ENCODE measurements at places on chromosomes 7 and 10.

DNA sequence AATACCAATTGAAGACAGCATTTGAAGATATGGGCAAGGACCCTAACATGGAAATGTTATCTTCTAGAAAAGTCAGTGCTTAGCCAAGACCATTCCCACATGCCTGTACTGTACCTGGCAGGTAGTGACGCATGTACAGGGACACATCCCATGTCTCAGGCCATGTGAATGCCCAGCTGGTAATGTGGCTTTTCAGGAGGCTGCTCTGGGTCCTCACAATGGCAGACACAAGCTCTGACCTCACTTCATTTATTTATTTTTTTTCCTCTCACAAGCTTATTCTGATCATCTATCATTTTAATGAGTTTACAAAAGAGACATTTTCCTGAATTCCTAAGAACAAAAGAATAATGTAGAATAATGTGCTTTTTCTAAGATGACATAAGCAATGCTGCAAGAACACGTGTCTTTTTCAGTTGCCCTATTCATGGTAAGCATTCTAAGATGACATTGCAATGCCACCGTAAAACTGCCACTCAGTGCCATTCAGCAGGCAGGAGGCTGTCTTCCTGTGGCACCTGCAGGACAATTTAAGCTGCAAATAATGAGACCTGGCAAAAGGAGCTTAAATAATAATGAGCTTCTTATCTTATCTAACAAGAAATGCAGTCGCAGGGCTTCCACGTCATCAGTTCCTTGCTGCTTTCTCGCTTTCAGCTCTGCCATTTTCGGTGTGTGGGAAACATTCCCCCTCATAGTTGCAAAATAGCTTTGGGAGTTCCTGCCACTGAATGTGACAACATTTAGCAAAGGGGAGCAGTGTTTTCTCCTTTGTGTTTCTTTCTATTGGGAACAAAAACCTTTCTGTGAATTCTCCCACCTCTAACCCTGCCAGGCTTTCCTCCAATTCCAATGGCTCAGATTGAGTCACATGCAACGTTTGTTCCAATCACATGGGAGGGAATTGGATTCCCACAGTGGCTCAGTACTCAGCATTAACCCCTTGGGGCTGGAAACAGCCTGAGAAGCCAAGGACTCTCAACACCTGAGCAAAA, 113.0 kb downstream of the SEC23IP start:
- H3K4me1 ChIP-seq = no peaks in the 10 kb centered on the region
- peaks cover 51% of the 10 kb centered on the region for H3K27me3 ChIP-seq
- no peak for ATAC-seq
- no peak overlapping the region for H3K27ac ChIP-seq
- no peak overlapping the region for H3K4me3 ChIP-seq

GRCh38 chr7:94605031-94605430, 50.9 kb downstream of the SGCE start:
- no peaks in the 10 kb centered on the region for H3K36me3 ChIP-seq
- no peak for ATAC-seq
- no peak overlapping the region for H3K27ac ChIP-seq
- no peaks in the 10 kb centered on the region for H3K4me1 ChIP-seq

GRCh38 chr7:57867884-57868701, 418.1 kb downstream of the ZNF716 start:
- ATAC-seq = no peak
- no peaks in the 10 kb centered on the region for H3K4me1 ChIP-seq
- no peaks in the 10 kb centered on the region for H3K36me3 ChIP-seq
- H3K27ac ChIP-seq = no peak overlapping the region
- peaks cover 23% of the 10 kb centered on the region for H3K27me3 ChIP-seq

- no peak for ATAC-seq
- no peak overlapping the region for H3K27ac ChIP-seq
- peaks cover 29% of the 10 kb centered on the region for H3K4me1 ChIP-seq
- no peak overlapping the region for H3K4me3 ChIP-seq
These were observed 38.3 kb downstream of the MACROH2A2 start for GRCh38 chr10:70090951-70091350.

DNA sequence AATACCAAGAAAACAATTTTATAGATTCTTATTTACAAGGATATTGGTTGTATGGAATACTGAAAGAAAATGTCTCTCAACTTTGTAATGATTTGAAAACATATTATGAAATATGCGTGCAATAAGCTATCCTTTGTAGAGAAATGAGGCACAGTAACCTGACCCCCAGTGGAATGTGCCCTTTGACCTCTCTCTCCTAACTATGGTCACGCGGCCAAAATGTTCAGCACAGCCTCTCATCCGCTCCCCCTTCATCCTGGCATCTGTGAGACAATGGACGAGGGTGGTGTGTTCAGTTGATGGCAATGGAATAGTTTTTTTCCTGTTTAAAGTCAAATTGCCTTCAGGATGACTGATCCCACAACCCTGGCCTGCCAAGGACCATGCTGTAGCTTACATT, 13.3 kb downstream of the BEND7 start:
- no peak for ATAC-seq
- H3K4me1 ChIP-seq = no peaks in the 10 kb centered on the region
- no peaks in the 10 kb centered on the region for H3K36me3 ChIP-seq
- peaks cover 30% of the 10 kb centered on the region for H3K27me3 ChIP-seq
- no peak overlapping the region for H3K4me3 ChIP-seq
- H3K27ac ChIP-seq = no peak overlapping the region

GRCh38 chr7:51366172-51366728, 49.6 kb upstream of the COBL start:
- H3K4me1 ChIP-seq = no peaks in the 10 kb centered on the region
- H3K36me3 ChIP-seq = no peaks in the 10 kb centered on the region
- H3K27me3 ChIP-seq = no peaks in the 10 kb centered on the region
- no peak for ATAC-seq

GRCh38 chr10:11272915-11273389, 255.3 kb downstream of the CELF2 start:
- H3K4me3 ChIP-seq = peak overlapping the region; percentile 78
- no peaks in the 10 kb centered on the region for H3K27me3 ChIP-seq
- peak overlapping the region; percentile 88 for H3K27ac ChIP-seq
- peaks cover 37% of the 10 kb centered on the region for H3K4me1 ChIP-seq

DNA sequence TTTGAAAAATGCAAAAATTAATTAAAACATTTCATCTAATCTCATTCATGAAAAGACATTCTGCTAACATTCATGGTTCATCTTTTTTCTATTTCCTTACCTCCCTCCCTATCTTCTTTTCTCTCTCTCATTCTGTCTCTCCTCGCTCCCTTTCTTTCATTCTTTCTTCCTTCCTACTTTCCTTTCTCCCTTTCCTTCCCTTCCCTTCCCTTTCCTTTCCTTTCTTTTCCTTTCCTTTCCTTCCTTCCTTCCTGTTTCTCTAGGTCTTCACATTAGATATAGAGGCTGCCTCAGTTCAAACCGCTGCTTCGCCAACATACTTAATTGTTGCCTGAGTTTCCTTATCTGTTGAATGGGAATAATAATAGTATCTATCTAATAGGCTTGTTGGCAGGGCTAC, 21.9 kb downstream of the SFRP4 start:
- no peak for ATAC-seq
- no peak overlapping the region for H3K27ac ChIP-seq
- peaks cover 20% of the 10 kb centered on the region for H3K27me3 ChIP-seq
- no peaks in the 10 kb centered on the region for H3K4me1 ChIP-seq
- no peak overlapping the region for H3K4me3 ChIP-seq
- H3K36me3 ChIP-seq = no peaks in the 10 kb centered on the region

GRCh38 chr10:101839002-101839401, 4.6 kb downstream of the KCNIP2 start:
- H3K4me3 ChIP-seq = peak overlapping the region; percentile 90
- no peak overlapping the region for H3K27ac ChIP-seq
- no peak for ATAC-seq
- no peaks in the 10 kb centered on the region for H3K36me3 ChIP-seq

DNA sequence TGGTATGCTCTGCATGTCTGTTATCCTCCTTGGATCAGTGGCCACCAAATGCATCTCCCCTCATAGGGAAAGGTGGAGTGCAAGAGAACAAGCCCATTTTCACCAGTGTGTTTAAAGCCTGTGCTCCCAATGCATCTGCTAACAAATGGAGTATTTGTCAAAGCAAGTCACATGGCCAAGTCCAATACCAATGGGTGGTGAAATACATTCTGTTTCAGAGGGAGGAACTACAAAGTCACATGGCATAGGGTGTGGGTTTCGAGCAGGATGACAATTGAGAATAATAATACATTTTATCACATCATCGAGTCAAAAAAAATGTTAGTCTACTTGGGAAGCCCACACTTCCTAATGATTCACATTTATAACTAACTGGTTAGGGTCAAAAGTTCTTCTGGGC, 62.7 kb downstream of the SUGCT start:
- H3K36me3 ChIP-seq = no peaks in the 10 kb centered on the region
- H3K27me3 ChIP-seq = no peaks in the 10 kb centered on the region
- no peak overlapping the region for H3K27ac ChIP-seq
- no peak overlapping the region for H3K4me3 ChIP-seq
- ATAC-seq = no peak

DNA sequence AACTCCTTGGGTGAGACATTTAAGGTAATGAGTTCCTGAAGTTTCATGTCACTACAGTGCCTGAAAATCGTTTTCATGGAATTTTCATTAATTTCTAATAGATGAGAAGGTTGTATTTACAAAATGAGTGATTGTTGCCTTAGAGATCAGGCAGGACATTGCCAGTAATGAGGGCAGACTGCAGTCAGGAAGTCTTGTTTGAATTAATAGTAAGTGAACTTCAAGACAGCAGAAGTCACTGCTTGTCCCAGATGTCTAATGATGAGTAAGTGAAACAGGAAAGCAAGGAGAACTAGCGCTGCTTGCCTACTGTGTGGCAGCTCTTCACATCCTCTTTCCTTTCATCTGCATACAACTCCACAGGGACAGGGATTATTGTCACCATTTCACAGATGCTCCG, 237.4 kb downstream of the BAMBI start:
- H3K36me3 ChIP-seq = no peaks in the 10 kb centered on the region
- H3K27ac ChIP-seq = no peak overlapping the region
- no peaks in the 10 kb centered on the region for H3K27me3 ChIP-seq
- H3K4me3 ChIP-seq = no peak overlapping the region
- no peak for ATAC-seq
